ENCODE measurements at places on chromosomes 2 and 18.

GRCh38 chr18:59686260-59686659 lies 11.0 kb downstream of the CCBE1 start:
- DNase-seq, result no peak

GRCh38 chr2:24818721-24819167 lies 25.5 kb downstream of the CENPO start:
- DNase-seq, result peak; percentile 12

DNA sequence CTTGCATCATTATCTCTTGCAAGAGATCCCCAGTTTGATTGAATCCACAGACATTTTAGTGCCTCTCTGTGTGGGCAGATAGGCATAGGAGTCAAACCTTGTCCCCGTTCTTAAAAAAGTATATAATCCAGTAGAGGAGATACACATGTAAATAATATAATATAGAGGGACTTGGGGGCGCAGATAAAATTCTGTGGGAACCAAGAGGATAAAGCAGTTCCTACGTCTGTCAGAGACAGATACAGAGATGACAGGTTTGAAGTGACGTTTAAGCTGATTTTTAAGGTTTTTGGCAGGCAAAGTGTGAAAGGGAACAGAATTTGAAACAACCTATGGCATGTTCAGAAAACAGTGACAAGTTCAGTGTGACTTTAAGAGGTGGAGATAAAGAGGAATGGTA lies 63.1 kb downstream of the CAB39 start:
- no peak for DNase-seq

GRCh38 chr2:204722691-204723090 lies 177.4 kb downstream of the PARD3B start:
- DNase-seq, result no peak

Data from colonic mucosa (tissue), 4 donors.